ENCODE measurements at places on chromosomes 5 and 9.

GRCh38 chr5:98570661-98571191, 202.7 kb upstream of the RGMB start:
- no peak for DNase-seq

GRCh38 chr9:94923326-94924089, 197.0 kb downstream of the AOPEP start:
- DNase-seq = no peak

- no peak for DNase-seq
Measured at GRCh38 chr5:80185095-80185494, 70.8 kb downstream of the SERINC5 start.

- DNase-seq = no peak
Measured at GRCh38 chr9:8229226-8229625, 429.6 kb upstream of the DMAC1 start.

- DNase-seq = no peak
Measured at GRCh38 chr5:140109018-140109758, 4.7 kb upstream of the PURA start.

DNA sequence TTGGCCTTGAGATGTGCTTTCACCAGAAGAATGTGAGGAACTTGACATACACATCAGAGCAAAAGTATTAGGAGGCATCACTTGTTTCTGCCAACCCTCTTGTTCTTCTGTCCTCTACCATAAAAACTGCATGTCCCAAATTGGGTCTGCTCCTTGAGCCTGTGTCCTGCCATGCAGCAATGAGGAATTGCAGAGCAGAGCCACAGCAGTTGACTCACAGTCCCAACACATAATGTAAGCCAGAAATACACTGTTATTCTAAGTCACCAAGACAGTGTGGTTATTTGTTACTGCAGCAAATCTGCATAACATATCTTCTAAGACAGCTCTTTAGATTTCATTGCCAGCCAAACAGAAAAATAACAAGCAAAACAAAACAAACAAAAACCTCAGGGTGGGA, 598.2 kb downstream of the PRELID2 start:
- DNase-seq = no peak

DNA sequence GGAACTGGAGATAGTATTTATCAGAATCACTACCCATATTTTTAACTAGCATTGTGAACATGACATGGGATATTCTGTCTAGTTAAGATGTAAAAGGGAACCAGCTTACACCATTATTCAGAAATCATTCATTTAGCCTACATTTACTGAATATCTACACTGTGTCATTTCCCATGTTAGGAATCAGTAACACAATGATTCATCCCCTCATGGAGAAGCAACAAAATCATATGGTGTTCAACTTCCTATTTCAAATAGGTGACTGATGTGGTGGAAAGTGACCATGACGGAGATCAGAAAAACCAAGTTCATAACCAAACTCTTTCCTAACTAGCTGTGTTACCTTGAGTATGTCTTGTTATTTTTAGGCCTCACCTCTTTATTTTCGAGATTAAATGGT, 550.0 kb upstream of the TUSC1 start:
- DNase-seq = no peak

- DNase-seq = no peak
Measured at GRCh38 chr5:10761933-10762775, 1.1 kb upstream of the DAP start.

GRCh38 chr5:174614500-174615135, 109.8 kb upstream of the MSX2 start:
- no peak for DNase-seq

- DNase-seq = no peak
Measured at GRCh38 chr9:33468215-33468730, 5.5 kb downstream of the NOL6 start.

GRCh38 chr5:18305288-18305924, 671.1 kb downstream of the TAF11L14 start:
- no peak for DNase-seq

GRCh38 chr9:18185196-18185595, 288.8 kb upstream of the ADAMTSL1 start:
- DNase-seq = no peak

DNA sequence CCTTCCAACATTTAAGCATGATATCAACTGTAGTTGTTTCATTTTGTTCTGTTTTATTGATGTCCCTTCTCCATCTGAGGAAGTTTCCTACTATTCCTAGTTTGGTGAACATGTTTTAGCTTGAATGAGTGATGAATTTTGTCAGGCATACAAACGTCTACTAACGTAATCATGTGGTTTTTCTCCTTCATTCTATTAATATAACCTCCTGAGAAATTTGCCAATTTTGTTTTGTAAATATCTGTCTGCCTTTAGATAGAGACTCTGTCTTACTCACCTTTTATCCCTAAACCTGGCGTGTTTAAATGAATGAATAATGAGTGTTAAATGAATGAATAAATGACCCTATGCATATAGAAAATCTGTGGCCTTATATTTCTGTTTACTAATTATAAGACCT, 26.5 kb upstream of the NREP start:
- DNase-seq = no peak

- peak; percentile 85 for DNase-seq
Measured at GRCh38 chr5:177390363-177391300, 6.4 kb downstream of the SLC34A1 start.

- DNase-seq = no peak
Measured at GRCh38 chr5:146340260-146341081, 1.8 kb downstream of the POU4F3 start.

DNA sequence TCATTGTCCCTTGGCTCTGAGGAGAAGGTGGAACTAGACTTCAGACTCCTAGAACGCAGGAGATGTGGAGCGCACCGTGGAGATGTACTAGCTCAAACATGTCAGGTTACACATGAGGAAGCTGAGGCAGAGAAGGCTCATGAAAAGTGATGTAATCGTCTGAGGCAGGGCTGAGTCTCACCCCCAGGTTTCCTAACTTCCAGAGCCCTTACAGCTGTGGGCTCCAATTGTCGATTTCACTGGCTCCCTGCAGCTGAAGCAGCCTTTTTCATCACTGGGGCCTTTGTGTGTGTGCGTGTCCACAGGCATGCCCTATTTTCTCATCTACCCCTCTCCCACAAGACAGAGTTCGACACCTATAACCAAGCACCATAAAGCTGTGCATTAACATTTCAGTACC, 370.6 kb downstream of the NTRK2 start:
- no peak for DNase-seq

GRCh38 chr5:7868427-7868772, 431 bp downstream of the FASTKD3 start:
- no peak for DNase-seq

- DNase-seq = no peak
Measured at GRCh38 chr5:136076881-136077445, 48.2 kb downstream of the TGFBI start.

GRCh38 chr9:113352411-113352810, 3.1 kb downstream of the BSPRY start:
- no peak for DNase-seq

GRCh38 chr5:159041444-159042198, 58.1 kb downstream of the EBF1 start:
- DNase-seq = no peak

GRCh38 chr5:158780656-158781237, 319.0 kb downstream of the EBF1 start:
- no peak for DNase-seq

DNA sequence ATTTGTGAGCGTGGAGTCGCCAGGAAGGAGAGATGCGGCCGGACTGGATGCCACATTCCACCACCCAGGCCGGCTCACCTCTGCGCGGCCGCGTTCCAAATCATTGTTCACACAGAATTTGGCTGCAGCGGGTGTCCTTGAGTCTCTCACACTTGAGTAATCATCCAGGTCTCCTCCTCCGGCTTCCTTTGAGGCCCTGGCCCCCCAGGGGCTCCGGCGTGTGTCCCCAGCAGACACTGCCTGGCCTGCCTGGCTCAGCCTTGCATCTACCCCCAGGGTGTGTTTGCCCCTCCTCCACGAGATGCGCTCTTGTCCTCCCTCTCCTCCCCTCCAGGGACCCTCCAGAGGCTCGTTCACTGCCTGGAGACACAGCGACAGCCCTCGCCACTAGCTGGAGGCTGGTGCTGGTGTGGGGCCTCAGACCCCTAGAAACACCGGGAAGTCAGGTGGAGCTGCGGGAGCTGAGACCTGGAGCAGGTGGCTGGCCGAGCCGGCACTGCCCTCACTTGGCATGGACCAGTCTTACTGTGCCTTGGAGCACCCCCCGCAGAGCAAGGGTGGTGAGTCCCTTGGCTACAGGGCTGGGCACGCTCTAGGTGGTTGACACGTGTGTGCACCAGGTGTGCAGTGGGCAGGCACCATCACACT, 7.0 kb upstream of the SLC9A3 start:
- no peak for DNase-seq

DNA sequence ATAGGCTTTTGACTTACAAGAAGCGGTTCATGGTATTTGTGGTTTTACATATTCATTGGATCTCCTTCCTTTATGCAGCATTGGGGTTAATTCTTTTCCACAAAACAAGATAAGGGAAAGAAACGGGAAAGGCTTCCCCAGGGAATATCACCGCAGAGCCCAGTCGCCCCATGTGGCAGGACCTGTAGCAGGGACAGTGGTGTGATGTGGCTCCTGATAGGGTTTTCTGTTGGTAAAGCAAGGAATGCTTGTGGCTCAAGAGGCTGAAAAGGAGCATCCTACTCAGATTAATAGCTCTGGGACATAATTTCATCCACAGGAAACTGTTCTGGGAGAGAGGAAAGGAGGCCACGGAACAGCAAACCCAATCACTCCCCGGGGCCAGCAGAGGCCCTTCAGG, 699.9 kb downstream of the MTRR start:
- DNase-seq = no peak

DNA sequence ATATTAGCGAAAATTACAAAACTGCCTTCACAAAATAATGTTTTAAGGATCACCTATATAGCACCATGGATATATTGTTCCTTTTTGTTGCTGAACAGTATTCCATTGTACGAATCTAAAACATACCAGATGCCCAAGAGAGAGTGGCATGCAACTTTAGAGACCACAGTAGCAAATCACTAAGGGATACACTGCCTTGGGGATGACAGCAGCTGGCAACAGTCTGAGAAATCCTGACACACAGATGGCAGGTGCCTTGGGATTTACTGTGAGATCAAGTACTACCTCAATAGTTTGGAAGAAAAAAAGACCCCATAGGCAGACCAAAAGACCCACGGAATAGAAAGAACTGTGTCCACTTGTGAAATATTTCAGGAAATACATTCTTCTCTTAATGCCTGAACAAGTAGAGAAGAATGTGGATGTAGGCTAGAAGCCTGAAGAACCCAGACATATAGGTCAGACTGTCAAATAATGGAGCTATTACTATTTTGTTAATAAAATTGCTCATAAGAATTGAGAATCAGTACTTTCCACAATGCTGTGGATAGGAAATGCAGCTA, 53.4 kb downstream of the PLPP1 start:
- DNase-seq = no peak

DNA sequence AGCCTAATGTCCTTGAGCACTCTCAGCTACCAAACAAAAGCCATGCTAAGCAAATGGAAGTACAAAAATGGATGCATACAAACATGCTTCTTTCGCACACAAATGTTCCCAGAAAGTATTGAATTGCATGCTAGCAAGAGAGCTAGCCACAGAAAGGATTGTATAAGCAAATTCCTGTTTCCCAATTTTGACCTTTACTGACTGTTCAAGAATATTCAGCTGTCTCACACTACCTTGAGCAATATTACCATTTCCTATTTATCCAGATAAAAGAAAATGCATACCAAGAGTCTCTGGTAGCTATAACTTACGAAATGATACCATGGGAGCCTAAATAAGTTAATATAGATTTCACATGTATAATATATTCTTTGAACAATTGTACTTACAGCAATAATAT, 264.6 kb downstream of the TMEM167A start:
- no peak for DNase-seq
